ENCODE measurements at places on chromosomes 3 and 15. TPM values are rescaled to one million over a fixed set of nuclear protein-coding genes. Genes with fewer than 3 reads are reported as not detected.

DNA sequence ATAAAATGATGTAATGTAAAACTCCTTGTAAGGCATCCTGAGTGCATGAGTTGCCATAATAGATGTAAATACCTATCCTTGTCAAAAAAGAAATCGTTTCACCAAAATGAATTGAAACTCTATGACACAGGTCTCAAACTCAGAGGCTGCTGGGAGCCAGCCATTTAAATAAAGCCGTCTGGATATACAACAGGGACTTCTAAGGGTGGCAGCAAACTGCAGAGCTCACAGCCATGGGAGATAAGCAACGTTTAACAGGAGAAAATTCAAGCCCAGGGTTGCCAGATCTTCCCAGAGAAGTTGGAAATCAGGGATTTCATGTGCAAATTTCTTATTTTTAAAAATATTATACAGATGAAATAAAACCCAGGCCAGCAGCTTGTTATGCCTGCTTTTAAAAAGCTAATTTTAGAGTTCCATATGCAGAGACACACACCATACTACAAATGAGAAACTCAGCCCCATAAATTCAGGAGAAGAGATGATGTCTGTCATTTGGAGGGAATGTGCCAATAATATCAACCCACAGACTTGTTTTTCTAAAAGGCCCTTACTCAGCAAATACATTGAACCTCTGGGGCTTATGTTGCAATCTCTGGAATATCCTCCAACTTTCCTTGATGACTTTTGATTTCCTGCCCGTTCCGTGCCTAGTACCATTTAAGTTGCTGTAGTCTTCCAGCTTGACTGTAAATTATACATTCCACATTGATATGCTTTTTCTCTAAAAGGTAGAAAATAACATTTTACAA, 75.6 kb downstream of the AQP9 start:
- H3K36me3 ChIP-seq = no peaks in the 10 kb centered on the region
- H3K27me3 ChIP-seq = no peaks in the 10 kb centered on the region
- peak overlapping the region; percentile 9 for H3K27ac ChIP-seq
- no peak for DNase-seq
- H3K4me1 ChIP-seq = no peaks in the 10 kb centered on the region
- no peak overlapping the region for H3K4me3 ChIP-seq

DNA sequence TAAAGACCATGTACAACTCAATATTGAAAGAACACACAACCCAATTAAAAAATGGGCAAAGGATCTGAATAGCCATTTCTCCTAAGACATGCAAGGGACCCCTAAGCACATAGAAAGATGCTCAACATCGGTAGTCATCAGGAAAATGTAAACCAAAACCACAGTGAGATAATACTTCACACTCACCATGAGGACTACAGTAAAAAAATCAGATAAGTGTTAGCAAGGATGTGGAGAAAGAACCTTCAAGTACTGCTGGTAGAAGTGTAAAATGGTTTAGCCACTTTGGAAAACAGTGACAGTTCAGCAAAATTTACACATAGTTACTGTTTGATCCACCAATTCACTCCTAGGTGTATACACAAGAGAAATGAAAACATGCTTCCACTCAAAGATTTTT, 30.1 kb upstream of the XIRP1 start:
- no peaks in the 10 kb centered on the region for H3K36me3 ChIP-seq
- no peak for DNase-seq

DNA sequence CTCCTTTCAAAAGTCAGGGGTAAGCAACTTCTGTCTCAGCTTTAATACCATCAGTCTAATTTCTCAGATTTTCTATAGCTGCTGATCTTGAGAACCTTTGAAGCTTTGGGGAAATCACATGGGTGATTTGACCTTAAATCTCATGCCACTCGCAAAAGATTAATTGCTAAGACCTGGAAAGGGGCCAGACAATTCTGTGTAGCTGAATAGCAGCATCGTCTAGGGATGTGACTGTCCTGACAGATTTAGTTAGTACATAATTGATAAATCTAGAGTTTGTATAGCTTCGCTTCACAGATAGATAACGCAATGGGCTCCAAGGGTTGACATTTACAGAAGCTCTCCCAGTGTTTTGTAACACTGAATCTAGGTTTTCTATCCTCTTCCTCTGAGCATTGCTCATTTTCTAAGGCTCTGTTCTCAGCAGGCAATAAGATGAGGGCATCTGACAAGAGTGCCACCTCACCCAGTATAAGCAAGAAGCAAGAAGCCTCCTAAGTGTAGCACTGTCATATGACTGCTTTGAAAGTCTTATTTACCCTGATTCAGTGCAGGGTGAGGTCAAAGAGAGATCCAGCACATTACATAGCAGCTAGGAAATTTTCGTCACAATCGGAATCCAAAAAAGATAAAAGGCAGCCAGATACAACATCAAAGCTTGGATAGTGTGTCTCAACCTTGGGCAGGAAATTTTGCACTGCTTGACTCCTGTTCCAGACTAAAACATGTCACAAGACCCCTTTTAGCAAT, 47.7 kb upstream of the DUT start:
- no peaks in the 10 kb centered on the region for H3K4me1 ChIP-seq
- H3K27ac ChIP-seq = no peak overlapping the region
- no peak overlapping the region for H3K4me3 ChIP-seq
- H3K27me3 ChIP-seq = no peaks in the 10 kb centered on the region
- no peak for DNase-seq

DNA sequence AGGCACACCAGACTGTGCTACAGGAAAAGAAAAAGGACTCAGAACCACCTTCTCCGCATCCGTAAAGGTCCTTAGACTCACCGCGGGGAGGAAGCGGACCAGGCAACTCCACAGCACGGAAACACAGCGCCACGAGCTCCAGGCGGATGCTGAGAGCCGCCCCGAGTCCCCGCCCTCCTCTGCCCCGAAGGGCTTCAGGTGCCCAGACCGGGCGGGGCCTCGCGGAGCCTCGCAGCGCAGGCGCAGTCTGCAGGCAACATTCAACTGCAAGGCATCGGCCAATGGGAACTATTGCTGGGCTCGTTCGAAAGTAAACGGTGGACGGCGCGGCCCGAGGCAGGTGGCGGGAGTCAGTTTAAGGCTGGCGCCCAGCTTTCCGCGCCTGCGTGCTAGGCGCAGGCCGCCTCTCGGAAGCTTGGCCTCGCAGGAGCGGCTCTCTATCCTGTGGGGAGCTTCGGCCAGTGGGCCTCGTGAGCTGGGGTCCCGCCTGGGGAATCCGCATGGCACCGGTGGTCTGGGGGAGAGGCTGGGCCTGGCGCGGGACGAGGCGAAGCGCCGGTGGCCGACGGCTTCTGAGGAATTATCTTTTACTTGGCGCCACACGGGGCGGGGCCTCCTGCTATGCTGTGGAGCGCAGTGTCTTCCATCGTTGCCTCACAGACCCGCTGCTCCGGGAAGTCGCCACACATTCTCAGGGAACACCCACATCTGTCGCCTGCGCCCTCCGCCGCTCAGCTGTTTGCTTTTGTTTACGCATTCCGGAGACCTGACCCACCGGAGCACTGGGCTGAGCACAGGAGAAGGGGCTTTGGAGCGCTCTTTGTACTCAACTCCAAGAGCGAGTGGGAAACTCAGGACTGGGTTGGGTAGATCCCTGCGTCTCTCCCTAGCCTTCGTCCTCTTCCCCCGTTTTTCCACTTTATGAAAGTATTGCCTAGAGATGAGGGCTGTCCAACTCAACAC, at the start of gene TRIM59:
Gene TRIM59 (minus strand): TSS at position 151 of the 963 bp plus-strand sequence. CDS start 10,603 bp downstream, outside the sequence.
- no peak within 1 kb of the TSS for H3K27ac ChIP-seq
- H3K4me1 ChIP-seq = no peaks in the 10 kb centered on the region
- H3K27me3 ChIP-seq = peaks cover 36% of the 10 kb centered on the region
- no peaks in the 10 kb centered on the region for H3K36me3 ChIP-seq

GRCh38 chr3:143261848-143262247, 142.3 kb downstream of the CHST2 start:
- no peak for DNase-seq
- H3K36me3 ChIP-seq = no peaks in the 10 kb centered on the region
- no peak overlapping the region for H3K4me3 ChIP-seq
- no peak overlapping the region for H3K27ac ChIP-seq

The UCN2 gene
- total RNA-seq = 1.5 TPM

DNA sequence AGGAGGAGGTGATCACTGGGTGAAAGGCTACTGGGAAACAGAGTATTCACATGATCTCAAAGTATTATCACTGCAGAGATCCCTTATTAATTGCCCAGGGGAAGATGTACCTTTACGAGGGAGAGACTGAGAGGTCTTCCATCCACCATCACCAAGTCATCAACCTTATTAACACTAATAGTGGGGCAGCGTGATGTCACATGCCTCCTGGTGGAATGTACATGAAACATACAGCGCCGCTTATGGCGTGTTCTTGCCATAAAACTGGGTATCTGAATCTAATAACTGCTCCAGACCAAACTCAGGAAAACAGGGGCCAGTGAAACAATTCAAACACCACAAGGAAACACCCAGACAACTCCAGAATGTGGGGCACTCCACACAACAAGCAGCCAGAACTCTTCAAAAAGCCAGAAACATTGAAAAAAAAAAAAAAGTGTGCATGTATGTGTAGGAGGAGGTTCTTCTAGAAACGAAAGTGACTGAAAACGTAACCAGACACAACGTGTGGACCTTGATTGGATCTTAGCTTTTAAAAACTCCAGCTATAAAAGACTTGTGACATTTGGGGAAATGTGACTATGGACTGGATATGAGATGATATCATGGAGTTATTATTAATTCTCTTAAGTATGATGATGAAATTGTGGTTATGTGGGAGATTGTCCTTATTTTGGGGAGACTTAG, 4.6 kb downstream of the STIMATE start:
- H3K27me3 ChIP-seq = no peaks in the 10 kb centered on the region
- peak overlapping the region; percentile 82 for H3K27ac ChIP-seq
- no peak for DNase-seq
- no peaks in the 10 kb centered on the region for H3K36me3 ChIP-seq
- no peak overlapping the region for H3K4me3 ChIP-seq

DNA sequence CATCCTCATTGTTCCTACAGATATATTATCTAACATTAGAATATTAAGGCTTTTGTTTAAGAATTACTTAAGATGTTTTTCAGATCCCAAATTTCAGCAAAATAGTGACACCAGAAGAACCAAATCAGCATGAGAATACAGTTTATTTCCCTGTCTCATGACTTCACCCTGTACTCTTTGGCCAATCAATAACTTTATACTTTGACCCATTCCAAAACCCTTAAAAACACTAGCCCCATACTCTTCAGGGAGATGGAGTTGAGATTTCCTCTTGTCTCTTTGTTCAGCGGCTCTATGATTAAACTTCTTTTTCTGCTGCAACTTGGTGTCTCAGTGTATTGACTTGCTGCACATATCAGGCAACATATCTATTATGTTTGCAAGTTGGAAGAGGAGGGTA, 207.7 kb downstream of the ZBBX start:
- no peaks in the 10 kb centered on the region for H3K36me3 ChIP-seq
- no peak overlapping the region for H3K27ac ChIP-seq
- H3K4me3 ChIP-seq = no peak overlapping the region
- H3K27me3 ChIP-seq = no peaks in the 10 kb centered on the region

- H3K4me3 ChIP-seq = no peak overlapping the region
- H3K4me1 ChIP-seq = no peaks in the 10 kb centered on the region
- H3K27me3 ChIP-seq = no peaks in the 10 kb centered on the region
Measured at GRCh38 chr3:95750097-95750496, 1064.3 kb upstream of the EPHA6 start.

The OCA2 gene
- 19.7 TPM for total RNA-seq

All from tibial nerve (tissue), 4 donors.